ENCODE measurements at places on chromosomes 3 and 15.

GRCh38 chr3:58414538-58415197 is 19.0 kb downstream of the PDHB start:
- DNase-seq = peak; percentile 73

DNA sequence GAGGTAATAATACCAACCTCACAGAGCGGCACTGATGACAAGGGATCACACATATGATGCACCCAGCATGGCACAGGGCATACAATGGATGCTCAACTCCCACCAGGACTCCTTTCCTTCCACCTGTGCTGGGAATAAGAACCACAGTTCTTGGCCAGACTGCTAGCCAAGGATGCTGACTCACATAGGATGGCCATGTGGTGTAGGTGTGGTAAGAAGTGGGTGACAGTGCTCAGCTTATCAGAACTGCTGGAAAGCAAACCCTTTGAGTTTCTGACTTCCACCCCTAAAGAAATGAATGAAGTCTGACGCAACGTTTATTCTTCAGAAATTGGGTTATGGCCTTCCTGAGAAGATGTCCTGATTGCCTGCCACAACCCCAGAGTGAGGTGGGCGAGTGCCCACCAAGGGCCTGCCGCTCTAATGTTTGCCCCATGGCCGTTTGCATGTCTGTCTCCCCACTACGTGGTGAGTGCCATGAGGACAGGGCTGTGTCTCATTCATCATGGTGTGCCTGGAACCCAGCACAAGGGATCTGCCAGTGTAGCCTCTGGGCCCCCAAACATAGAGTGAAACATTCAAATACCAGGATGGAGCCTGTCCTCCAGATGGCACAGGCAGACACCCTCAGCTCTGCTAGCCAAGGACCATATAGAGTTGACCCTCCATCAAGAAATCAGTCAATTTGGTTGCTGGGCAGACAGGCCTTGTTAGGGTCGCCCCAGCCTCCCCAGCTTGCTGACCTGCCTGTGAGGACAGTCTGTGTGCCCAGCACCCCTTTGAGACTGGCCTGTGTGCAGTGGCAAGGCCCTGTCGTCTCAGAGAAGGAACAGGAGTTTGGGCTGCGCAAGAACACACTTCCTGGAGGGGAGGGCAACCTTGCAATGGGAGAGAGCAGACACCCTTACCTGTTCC is 57.6 kb upstream of the SLCO2A1 start:
- no peak for DNase-seq

DNA sequence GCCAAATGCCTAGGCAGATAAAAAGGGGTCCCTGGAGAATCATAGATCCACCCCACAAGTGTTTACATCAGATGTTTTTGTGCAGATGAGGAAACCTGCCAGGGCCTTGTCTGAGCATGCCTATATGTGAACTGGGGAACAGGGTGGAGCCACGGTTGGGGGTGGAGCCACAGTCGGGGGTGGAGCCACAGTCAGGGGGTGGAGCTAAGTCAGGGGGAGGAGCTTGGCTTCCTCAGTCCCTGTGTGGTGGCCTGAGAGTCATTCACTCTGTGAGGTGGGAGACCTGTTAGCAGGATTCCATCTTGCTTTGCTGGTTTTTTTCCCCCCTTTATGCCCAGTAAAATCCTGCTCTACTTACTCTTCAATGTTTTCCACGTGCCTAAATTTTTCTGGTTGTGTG is 57.8 kb upstream of the TGFBR2 start:
- DNase-seq = peak; percentile 44

DNA sequence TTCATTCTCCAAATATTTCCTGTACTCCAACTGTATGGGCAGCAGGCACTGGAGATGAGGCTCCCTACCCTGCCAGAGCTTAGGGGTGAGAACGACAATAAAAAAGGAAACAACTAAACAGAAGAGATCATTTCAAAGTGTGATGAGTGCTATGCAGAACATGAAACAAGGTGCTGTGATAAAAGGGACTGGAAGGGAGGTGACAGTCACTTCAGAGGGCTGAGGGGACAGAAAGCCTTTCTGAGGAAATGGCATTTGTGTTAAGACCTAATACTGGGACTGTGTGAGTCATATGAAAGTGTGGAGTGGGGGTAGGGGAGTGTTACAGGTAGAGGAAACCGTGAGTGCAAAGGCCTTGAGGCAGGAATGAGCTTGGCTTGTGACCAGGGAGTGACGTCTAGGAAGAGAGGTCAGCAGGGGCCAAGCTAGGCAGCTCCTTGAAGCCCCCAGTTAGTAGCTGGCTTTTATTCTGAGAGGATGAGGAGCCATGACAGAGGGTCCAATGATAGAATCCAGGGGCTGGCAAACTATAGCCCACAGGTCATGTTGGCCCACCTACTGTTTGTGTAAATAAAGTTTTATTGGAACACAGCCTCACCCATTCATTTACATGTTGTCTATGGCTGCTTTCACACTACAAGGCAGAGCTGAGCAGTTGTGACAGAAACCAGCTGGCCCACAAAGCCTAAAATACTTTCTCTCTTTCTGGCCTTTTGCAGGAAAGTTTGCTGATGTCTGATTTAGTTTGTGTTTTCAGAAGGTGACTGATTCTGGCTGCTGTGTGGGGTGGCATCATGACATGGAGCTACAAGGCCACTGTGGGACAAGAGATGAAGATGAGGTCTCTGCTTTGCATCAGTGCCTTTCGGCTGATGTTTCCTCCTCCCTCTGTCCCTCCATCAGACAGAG is 56.6 kb downstream of the LSM3 start:
- peak; percentile 51 for DNase-seq

GRCh38 chr15:48802257-48802656 is 8.6 kb downstream of the CEP152 start:
- DNase-seq = no peak

DNA sequence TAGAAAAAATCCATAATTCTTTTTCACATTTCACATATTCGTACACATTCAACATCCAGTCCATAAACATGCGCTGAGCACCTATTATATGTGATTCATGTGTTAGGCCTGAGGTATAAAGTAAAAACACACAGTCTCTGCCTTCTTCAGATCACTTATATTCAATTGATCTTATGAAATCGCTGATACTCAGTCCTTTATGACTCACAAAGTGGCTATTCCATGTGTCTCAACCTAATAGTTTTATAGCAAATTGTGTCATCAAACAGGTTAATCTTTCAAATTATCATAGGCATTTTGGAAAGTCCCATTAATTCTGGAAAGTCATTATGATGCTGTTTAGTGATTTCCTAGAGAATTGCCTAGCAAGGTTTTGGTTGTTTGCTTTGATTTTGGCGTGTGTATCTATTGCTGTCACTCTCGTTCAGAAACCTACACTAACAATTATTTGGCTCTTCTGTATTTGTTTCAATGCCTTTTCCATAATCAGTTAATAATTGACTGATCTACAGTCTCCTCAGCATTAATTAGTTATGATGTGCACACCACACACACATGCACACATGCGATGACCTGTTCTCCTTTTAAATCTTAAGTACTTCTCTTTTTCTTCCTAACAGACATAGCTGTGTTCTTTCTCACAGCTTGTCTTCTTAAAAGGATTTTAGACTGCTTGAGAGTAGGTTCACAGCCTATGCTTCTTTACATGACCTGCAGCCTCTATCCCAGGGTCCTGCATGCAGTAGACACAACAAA is 353.1 kb downstream of the MECOM start:
- DNase-seq = no peak

- no peak for DNase-seq
Measured at GRCh38 chr3:97882975-97883598, 61.3 kb downstream of the CRYBG3 start.

DNA sequence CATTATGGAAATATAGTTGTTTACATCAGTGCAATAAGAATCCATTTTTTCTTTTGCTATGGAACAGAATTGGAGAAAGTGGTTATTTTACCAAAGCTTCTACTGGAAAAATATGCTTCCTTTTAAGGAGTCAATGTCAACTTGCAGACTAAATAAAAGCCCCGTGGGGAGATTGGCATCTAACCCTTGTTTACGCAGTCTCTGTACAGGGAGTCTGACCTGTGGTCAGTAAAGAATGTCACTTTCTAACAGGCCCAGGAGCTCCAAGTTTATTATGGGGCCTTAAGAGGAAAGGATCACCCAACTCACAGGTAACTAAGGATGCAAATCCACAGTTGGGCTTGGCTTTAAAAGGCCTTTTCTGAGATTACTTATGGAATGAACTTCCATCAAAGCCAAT is 1751.2 kb downstream of the SI start:
- no peak for DNase-seq

- DNase-seq = peak; percentile 90
Measured at GRCh38 chr3:175941352-175941751, 1082.2 kb downstream of the NAALADL2 start.

DNA sequence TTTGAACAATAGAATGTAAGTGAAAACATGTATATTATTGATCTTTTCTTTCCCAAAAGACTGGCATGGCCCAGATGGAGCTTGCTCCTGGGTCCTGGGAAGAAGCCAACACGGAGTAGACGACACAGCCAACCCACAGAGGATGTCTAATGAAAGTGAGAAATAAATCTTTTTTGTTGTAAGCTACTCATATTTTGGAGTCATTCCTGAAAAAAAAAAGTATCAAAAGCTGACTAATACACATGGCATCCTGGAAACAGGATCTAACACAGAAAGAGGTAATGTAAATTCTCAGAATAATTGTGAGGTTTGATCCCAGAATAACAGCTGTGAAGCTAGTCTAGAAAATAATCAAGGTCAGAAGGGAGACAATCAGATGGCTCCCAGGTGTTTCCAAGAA is 12.6 kb upstream of the FRMD5 start:
- DNase-seq = no peak

DNA sequence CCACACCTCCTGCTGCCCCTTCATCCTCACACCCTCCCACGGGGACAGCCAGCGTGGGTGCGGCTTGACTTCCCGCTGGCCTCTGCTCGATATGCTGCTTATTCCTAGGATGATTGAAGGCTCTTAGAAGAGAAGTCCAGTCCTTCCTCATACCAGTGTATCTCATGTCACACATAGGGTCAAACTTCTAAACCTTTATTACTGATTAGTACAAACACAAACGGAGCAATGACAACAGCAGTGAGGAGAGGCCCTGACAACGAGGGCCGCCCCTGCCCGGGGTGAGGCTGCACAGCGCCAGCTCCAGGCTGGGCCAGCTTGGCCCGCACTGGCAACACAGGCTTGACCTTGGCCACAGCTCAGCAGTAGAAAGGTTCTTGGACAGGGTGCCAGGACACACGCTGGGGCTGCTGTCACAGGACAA is 3.7 kb downstream of the CIB1 start:
- DNase-seq = no peak

DNA sequence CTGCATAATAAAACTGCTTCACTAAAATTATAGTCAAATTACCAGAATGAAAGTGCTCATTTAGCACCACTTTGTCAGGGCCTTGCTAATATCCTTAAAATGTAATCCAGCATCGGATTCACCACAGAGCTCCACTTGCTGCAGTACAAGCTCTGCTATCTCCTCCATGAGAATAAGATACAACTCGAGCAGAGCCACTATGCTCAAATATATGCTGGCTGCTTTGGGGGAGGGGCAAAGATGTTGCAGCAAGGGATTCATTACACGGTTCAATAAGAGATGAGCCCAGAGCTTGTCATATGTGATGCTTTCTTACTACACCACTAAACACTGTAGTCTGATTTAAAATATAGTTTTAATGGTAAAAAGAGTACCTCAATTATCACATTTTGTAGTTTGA is 72.2 kb downstream of the DLG1 start:
- no peak for DNase-seq

- DNase-seq = no peak
Measured at GRCh38 chr15:28986108-28986507, 100.3 kb downstream of the APBA2 start.

DNA sequence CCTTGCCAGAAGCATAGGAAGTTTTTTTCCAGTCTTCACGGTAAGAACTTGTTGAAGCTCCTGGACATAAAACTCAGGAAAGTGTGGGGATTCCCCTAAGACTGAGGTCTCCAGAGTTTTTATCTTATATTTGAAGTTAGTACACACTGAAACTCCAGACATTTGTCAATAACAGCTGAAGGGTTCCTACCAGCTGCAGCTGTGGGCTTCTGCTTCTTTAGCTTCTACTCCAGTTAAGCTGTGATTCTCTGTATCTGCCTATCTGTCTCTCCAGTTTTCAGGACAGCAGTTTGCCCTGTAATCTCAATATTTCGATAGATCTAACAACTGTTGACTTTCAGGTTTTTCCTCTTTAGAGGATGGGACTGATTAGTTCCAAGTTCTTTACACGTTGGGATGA is 966.0 kb upstream of the SEMA6D start:
- no peak for DNase-seq

DNA sequence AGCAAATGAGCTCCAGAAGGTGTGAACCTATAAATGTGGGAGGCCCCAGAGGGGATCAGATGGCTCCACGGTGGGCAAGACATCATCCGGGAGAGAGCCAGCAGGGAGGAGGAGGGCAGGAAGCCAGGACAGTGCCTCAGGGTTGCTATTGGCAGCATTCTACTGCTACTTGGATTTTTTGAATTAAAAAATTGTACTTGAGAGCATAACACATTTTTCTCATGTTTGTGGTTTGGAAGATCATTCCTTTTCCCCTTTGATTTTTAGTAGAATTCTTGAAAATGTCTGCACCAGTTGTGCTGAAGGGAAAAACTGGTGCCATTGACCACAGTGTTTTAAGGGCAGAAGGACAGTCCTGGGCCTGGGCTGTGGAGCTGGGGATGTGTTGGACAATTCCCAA is 59.2 kb downstream of the LYZL4 start:
- no peak for DNase-seq

DNA sequence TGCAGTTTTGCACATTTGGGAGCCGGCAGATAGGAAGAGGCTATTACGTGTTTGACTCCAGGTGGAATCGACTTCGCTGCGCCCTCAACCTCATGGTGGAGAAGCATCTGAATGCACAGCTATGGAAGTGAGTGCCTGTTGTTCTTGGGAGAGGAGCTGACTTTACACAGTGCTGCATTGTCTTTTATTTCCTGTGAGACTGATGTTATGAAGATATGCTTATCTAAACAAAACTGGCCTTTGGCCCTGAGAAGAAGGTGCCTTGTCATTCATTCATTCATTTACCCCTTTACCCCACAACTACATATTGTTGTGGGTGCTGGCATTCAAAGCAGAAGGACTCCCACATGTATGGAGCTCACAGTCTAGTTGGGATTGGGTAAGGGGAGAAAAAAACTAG is 32.6 kb downstream of the PSMD6 start:
- no peak for DNase-seq

- DNase-seq = no peak
Measured at GRCh38 chr3:95719481-95719880, 1094.9 kb upstream of the EPHA6 start.

GRCh38 chr15:82774496-82774895 is 31.4 kb downstream of the FSD2 start:
- no peak for DNase-seq

GRCh38 chr3:169146179-169146665 is 517.3 kb downstream of the MECOM start:
- DNase-seq = peak; percentile 74
